Activated T-helper 1 cell treated with anti-CD3 and anti-CD28 coated beads, Interleukin-2, amount 50 U/mL, for 16 hours (primary cell): ENCODE measurements at places on chromosomes 16 and 17.

DNA sequence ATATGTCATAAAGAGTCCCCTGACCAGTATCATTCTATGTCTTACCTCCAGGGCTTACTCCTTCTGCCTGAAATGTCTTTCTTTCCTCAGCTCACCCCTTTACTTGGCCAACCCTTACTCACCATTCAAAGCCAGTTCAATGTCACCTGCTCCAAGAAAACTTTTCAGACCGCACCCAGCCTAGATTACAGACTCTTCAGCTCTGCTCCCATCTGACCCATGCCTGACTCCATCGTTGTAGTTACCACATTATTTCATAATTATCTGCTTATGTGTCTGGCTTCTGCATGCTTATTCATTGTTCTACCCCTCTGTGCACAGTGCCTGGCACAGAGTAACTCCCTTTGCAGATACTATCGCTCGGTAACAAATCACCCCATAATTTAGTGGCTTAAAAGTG, 62.5 kb upstream of the TOB1 start:
- DNase-seq: no peak

- no peak for DNase-seq
Observed at GRCh38 chr16:53404959-53405358, 29.3 kb upstream of the RBL2 start.

DNA sequence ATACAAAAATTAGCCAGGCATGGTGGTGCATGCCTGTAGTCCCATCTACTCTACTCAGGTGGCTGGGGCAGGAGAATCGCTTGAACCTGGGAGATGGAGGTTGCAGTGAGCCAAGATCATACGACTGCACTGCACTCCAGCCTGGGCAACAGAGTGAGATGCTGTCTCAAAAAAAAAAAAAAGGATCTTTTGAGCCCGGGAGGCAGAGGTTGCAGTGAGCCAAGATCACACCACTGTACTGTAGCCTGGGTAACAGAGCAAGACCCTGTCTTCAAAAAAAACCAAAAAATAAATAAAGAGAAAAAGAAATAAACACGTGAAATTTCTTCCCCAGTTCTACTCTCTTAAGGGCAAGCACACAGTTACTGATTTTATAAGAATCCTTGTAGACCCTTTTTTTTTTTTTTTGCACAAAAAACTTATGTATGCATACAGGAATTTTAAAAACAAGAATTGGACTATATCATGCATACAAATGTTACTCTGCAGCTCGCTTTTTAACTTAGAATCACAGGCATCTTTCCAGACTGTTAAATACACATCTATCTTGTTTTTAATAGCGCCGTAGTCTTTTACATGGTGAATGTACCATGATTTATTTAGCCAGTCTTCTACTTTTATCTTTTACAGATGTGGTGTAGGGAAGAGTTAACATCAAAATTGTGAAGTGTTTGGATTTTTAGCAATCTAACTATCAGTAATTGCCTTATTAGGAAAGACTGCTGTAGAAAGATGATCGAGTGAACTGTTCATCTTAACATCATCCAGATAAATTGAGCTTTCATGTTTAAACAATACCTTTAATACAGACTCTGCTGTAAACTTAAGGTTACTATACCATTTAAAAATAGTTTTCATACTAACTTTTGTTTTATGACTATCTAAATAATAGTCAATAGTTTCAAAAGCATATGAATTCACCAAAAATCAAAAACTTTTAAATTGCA, 14.6 kb downstream of the CDH3 start:
- no peak for DNase-seq

DNA sequence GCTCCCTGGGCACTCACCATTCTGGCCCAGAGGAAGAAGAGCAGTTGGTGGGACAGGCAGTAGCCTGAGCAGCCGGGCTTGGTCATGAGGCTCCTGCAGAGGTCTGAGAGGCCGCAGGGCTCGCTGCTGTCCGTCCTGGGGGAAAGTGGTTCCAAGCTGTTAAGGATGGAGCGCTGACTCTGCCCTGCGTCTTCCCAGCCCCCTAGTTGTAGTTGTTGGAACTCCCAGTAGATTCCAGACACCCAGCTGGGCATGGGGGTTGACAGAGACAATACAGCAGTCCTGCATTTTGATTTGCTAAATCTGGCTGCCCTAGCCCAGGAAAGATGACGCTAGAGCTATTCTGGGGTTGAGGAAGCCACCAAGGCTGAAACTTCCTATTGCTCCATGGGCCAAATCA, 7.3 kb downstream of the C16orf89 start:
- no peak for DNase-seq

DNA sequence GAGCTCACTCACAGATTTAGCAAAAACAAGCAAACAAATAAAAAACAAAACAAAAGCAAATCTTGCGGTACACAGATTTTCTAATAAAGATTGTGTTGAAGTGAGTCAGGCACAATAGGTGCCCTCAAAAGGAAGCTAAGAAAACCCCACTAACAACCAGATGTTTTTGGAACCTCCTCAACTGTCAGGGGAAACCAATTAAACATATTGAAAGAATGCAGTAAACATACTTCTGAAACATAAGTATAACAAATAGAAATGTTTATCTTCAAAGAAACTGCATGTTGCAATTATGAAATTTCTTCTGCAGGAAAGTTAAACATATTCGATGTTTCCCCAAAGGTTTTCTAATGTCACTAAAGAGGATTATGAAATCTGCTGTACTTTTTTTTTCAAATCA, 110.5 kb upstream of the CORO6 start:
- DNase-seq: no peak

DNA sequence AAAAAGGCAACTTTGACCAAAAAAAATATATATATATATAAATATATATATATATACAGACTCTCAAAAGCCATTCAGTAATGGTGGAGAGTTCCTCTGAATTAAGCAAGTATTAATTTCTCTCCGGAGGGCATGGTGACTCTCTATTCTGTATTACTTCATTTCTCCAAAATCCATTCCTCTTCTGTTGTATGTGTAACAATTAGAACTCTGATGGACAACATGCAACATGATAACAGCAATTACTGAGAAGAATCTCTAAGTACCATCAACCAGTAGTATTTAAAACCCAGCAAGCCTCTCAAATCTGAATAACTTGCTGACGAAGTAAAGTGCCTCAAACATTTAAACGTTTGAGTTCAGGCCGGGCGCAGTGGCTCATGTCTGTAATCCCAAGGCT, 2.3 kb downstream of the GRB2 start:
- DNase-seq: no peak

GRCh38 chr17:56866496-56866895, 32.5 kb downstream of the DGKE start:
- no peak for DNase-seq
